ENCODE measurements at places on chromosomes 16 and 17.

DNA sequence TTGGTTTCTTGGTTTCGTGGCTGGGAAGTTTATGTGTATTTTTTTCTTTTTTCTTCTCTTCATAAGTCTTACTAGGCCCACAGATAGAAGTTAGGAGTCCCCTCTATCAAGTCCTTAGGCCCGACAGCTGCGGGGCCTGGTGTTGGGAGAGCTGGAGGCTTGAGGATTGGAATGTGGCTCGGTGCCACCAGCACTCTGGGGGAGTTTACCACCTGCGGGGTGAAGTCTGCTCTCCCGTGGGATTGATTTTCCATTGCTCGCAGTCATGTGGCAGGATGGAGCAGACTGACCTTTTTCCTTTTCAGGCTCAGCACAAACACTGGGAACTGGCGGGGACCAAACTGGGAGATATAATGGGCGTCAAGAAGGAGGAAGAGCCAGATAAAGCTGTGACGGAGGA, 7.5 kb downstream of the DHX38 start:
- no peak for DNase-seq

GRCh38 chr16:3173892-3174617, 13.9 kb upstream of the OR1F1 start:
- DNase-seq, result peak; percentile 51

GRCh38 chr16:58515871-58516767, 802 bp downstream of the SETD6 start:
- DNase-seq, result peak; percentile 41

DNA sequence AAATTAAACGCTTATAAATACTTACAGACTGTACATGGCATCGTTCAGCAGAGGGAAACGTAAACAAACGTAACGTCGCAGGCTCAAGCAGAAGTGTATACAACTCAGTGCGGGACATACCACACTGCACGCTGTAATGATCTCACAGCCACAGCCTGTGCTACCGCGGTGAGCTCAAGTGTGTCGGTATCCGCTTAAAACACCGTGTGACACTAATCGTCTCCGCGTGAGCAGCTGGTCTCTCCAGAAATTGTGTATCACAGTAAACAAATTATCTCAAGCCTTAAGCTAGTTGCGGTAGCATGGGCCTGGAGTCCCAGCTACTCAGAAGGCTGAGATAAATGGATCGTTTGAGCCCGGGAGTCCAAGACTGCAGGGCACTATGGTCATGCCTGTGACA, 115.3 kb downstream of the ANKRD11 start:
- no peak for DNase-seq

DNA sequence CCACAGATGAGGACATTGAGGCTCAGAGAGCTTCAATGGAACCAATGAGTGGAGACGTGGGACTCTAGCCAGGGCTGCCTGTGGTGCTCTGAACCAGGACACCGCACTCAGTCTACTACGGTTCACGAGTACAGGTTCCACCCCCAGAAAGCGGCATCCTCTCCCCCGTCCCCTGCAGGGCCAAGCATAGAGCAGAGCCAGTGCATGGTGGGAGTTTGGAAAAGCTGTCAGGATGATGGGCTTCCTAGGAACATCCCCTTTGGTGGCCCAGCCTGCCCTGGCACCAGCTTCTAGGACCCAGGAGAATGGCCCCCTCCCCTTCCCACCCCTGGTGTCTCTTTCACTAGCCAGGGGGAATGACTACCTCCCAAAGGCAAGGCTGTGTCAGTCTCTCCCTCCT, 8.4 kb downstream of the ZNF319 start:
- no peak for DNase-seq

DNA sequence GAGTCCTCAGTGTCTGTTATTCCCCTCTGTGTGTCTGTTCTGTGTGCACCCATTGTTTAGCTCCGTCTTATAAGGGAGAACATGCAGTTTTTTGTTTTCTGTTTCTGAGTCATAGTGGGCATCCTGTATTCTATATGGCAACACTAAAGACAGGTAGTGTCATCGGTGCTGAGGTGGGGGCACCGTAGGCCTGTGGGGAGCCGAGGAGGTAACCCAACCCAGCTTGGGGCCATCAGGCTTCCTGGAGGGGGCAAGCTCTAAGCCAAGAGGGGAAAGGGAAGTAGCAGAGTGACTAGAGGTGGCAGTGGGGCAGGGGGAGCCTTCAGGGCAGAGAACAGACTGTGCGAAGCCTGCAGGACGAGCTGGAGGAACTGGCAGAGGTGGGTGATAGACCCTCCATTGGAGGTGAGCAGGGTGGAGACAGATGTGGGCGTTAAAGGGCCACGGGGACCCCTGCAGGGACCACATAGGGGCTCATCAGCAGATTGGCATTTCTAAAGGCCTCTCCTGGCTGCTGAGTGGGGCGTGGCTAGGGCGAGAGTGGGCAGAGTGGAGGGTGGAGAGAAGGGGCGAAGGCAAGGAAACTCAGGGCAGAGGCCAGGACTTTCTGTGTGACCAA, 36.5 kb downstream of the CPNE2 start:
- DNase-seq, result no peak

- no peak for DNase-seq
These were observed 10.4 kb downstream of the RPUSD1 start for GRCh38 chr16:777826-778225.
